AG04449 (cell line): ENCODE measurements at places on chromosomes 5 and 9.

DNA sequence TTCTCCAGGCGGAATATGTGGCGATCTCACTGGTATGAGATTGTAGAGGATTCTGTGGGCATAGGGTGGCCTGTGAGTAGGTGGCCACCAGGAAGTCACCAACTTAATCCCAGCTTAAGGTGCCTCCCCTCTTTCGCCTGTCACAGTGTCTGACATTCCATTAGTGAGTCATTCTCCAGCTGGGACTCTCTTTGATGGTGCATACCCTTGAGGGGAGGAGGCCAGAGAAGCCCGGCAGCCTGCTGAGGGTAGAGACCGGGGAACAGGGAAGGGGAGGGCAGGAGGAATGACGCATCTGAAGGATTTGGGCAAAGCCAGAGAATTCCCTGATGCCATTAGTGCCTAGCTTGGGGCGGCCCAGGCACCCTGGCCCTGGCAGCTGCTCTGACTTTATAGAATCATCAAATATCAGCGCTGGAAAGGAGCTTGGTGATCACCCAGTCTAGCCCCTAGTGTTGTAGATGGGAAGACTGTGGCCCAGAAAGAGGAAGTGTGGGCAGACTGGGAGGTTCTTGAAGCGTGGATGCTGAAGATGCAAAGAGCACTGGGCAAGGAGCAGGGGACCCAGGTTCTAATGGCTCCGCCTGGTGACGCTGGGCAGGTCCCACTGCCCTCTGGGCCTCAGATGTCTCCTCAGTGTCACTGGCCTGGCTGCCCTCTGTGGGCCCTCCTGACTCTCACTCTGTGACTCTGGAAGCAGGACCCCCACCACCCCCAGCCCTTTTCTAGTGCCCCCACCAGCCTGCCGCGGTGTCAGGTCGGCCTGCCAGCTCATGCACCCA, 41.4 kb downstream of the DAB2IP start:
- DNase-seq, result no peak

DNA sequence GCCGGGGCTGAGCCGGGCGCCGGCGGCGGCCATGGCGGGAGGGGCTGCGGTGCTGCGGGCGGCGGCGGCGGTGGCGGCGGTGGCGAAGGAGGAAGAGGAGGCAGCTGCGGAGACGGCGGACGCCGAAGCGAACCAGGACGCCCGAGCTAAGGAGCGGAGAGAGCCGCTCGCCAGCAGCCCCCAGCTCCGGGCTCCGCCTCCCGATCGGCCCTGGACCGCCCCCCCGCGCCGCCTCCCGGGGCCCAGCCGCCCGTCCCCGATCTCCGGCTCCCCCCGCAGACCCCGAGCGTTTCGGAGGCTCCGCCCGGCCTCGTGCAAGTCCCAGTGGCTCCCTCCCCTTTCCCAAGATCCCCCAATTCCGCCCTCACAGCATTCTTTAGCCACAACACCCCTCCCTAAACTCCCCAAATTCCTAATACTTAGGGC, at the start of gene ASTN2:
TSS of gene ASTN2 (minus strand) at position 152 of the 426 bp plus-strand sequence. CDS start at position 33, 119 bp downstream.
- no peak for DNase-seq

DNA sequence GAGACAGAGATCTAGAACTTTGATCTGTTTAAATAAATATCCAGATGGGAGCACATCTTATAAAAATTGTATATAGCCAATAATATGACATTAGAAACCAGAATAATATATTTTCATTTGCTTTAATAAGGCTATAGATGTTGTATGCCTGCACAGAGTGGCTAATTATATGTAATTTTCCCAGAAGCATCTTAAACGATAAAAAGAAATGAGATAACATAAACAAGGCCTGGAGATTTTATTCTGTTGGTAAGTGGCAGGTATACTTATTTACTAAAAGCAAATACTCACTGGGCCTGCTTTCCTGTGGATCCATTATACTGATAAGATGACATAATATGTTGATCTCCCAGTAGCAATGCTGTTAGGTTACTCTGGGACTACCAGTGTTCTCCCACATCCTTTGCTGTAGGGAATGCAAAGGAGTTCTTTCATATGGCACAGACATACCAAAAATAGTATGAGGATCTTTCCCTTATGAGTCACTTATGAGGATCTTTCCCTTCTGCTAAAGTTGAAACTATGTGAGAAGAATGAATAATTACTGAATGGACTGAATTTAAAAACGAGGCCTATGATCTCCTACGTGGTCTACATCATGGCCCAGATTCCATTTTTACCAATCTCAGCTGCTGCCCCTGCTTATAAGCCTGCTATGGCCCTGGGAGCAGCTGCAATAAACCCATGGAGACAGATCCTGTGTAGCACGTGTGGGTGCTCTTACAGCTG, 112.1 kb downstream of the NUDT12 start:
- peak; percentile 93 for DNase-seq

GRCh38 chr9:1538301-1538700, 476.8 kb upstream of the SMARCA2 start:
- no peak for DNase-seq

GRCh38 chr5:113382731-113383130, 52.1 kb downstream of the TSSK1B start:
- no peak for DNase-seq

DNA sequence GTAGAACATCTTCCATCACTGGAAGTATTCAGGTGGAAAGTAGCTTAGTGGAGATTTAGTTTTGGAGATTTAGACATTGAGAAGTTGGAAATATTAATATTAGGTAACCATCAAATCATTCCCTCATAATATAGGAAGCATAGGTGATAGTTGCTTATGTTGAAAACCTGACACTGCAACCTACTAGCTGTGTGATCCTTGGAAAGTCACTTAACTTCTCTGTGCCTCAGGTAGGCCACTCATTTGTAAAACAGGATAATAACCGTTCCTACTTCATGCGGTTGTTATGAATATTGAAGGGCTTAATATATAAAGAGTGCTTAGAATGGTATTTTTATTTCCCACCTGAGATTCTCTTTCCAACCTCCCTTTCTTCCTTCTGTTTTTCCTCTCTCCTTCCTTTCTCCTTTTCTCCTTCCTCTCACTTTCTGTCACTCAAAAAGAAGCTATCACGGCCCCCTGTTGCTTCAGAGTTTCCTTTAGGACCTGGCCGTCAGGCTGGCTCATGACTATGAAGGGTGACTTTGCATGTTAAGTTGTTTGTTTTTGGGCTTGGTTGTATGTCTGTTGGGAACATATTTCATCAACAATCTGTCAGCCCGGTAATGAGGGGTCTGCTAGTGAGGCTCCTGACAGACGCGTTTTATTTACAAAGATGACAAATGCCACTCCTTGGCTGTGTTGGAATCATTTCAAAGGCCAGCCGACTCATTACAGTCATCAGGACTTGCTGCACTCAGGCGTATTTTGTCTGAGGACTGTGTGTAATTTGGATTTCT, 31.0 kb downstream of the DOCK2 start:
- DNase-seq, result no peak

DNA sequence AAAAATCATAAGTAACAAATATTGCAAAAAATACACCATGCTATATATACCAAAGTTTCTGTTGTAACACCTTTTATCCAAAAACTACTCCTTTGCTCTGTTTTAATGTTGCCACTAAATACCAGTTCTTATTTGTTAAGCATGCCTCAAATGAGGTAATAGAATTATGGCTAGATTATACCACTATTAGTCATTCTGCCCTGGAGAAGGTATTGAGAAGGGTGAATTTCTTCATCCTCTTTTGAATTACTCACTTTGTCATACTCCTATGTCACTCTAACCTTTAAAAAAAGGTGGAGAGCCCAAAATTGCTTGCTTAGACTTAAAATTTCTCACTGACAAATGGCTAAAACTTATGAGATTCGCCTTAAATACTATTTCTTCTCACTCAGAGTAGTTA, 750.9 kb downstream of the MAT2B start:
- DNase-seq, result no peak

DNA sequence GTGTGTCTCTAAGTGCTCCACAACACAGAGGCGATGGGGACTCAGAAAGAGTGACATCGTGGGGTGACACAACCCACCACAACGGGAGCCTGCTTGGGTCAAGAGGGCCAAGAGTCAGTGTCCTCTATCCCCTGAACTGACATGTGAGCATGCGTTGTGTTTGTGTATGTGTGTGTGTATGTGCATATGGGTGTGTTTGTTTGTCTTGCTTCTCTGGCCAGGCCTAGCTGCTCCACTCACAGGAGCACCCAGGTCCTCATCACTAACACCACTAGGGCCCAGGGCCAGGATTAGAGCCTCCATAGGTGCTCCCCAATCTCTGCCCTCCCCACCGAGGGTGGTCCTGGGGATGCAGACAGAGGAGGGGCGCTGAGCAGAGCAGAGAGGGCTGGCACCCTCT, 115.0 kb upstream of the CTSV start:
- DNase-seq, result no peak
